Ovary (tissue), 10 donors: ENCODE measurements at places on chromosomes 3 and 15. TPM values are rescaled to one million over a fixed set of nuclear protein-coding genes. Genes with fewer than 3 reads are reported as not detected.

- DNase-seq, result no peak
Measured at GRCh38 chr15:75840659-75841058, 2.6 kb upstream of the UBE2Q2 start.

- DNase-seq, result no peak
Measured at GRCh38 chr3:4864503-4864902, 114.7 kb upstream of the BHLHE40 start.

DNA sequence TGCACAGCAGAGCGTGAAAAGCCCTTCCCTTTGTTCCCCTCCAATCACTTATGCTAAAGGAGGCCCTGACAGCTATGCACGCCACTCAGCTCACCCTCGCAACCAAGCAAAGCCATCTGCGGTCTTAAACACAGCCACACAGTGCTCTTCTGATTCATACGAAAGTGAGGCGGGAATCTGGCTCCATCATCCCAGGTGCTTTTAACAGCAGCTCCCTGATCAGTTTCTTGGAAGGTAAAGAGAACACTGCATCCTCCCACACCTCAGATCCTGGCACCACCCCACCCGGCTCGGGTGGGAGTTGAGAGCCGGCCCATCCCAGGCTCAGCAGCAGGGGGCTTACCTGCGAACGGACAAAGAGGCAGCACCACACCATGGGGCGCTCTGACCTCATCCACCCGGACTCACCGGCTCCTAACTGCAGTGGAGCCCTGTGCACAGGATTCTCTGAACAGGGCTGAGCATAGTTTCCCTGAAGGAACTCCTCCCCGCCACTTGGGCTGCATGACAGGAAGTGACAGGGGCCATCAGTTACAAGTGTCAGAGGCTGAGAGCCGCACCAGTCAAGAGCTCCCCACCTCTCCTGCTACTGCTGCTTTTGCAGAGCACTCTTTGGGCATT is 114.3 kb upstream of the ARHGEF3 start:
- no peak for DNase-seq

- no peak for DNase-seq
Measured at GRCh38 chr15:69469467-69470201, 17.0 kb downstream of the RPLP1 start.

DNA sequence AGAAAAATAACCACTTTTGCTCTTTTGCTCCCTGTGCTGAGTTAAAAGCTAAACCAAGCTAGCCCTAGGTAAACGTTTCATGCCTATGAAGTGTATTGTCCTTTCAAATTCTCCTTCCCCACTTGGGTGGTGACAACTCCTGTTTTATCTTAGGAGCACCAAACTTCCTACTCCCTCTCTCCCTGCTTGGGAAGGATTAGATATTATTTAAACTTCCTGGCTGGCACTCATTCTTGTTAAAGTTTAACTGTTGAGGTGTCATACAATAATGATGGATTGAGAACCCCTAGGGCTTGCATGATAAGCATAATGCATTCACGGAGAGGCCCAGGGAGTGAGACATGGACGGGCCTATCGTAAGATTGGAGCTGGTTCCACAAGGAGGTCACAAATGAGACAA is 29.5 kb downstream of the B4GALT4 start:
- no peak for DNase-seq

- DNase-seq, result no peak
Measured at GRCh38 chr3:31988271-31988670, 6.7 kb downstream of the ZNF860 start.

DNA sequence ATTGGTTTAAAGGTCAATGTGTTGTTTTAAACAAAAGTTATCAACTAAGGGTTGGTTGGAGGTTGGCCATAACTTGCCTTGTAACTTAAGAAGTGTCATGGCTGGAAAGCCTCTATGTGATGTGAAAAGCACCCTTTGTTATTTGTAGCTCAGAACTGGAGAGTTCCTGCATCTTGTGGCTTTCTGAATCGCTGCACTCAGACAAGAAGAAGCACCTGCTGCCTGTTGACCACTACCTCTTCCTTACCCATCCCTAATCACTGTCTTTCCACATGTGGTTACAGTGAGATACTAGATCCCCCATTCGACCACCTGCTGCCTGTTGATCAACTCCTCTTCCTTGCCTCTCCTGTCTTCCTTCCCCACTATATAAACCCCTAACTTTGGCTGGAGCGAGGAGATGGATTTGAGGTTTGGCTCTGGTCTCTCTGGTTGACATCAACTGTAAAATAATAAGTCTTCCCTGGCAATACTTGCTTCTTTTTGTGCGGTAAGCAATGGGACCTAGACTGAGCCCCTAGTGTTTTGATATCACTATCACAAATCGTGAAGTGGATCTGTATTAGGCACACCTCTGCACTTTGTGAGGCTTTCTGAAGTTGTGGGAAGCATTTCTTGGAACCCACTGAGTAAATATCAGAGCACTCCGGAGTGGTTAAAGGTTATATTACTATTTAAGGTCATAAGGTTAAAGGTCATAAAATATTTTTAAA is 13.8 kb downstream of the RPL39L start:
- DNase-seq, result no peak

GRCh38 chr15:67080118-67080899 is 14.9 kb downstream of the SMAD3 start:
- peak; percentile 76 for DNase-seq

DNA sequence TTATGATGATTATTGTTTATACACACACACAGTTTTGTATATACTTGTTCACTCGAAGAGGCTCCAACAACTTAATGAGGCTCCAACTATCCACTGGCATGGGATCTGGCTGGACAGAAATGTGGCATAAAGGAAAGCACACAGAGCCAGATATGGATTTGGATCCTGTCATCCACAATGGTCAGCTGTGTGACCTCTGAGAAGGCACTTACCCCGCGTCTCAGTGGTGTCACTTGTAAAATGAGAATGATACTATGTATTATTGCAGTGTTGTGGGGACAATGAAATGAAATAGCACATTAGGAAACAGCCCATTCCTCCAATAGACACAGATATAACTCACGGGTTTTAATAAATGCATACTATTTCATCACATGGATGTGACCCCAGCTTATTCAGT is 42.2 kb downstream of the PDZRN3 start:
- no peak for DNase-seq

The CNOT10 gene
- 24.1 TPM for polyA plus RNA-seq

The STXBP5L gene
- 2.8 TPM for polyA plus RNA-seq

The PRR23A gene
- not detected for polyA plus RNA-seq
